ENCODE measurements at places on chromosomes 6 and 20. TPM values are rescaled to one million over a fixed set of nuclear protein-coding genes. Genes with fewer than 3 reads are reported as not detected.

Gene C20orf202
- not detected for total RNA-seq

Gene TGM3
- total RNA-seq, result not detected

Gene GRM4
- 0.38 TPM for total RNA-seq

Gene C6orf58
- total RNA-seq, result not detected

Gene CTCFL
- total RNA-seq, result not detected

Gene ANKEF1
- total RNA-seq, result 8.6 TPM

Gene ADGRF4
- 3.1 TPM for total RNA-seq

Gene DEF6
- 52.8 TPM for total RNA-seq

Gene SAPCD1
- total RNA-seq, result 1.5 TPM

Gene MICB
- 16.8 TPM for total RNA-seq

All from hair follicular keratinocyte (primary cell).